Stimulated activated CD4-positive, alpha-beta T cell treated with anti-CD3 and anti-CD28 coated beads, TNF-alpha, amount 100 ng/mL, for 4 hours (primary cell): ENCODE measurements at places on chromosomes 5 and 9.

DNA sequence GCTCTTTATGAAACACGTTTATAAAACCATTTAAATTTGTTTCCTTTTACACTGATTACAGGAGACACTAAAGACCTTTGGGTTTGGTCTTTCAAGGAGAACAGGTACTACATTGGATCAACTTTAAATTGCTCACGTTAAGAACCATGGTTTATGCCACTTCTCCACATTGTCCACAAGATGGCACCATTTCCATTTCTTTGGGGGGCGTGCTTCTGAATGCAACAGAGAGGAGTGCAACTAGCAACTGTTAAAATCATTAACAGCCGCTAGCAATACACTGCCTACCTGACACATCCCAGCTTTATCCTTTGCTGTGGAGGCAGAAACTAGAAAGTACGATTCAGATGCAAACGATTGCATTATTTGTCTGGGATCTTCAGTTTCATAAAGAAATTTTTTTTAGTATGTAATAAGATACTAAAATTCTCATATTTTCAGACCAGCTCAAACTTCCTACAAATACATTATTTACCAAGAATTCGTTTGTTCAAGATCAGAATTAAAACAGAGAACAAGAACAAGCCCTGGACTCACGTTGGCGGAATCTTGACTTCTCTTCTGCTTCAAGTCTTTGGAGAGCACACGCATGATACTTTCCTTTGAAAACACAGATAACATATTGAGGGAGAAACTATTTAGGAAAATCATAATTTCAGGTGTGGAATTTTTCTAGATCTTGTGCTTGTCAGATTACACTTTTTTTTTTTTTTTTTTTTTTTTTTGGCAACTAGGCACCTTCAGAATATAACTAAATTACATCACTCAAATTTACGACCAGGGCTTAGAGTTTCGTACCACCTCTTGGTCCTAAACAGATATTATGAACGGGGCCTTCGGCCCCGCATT is 702 bp downstream of the CDC20B start:
- DNase-seq, result no peak

GRCh38 chr5:159071382-159071781 is 28.3 kb downstream of the EBF1 start:
- DNase-seq, result no peak

DNA sequence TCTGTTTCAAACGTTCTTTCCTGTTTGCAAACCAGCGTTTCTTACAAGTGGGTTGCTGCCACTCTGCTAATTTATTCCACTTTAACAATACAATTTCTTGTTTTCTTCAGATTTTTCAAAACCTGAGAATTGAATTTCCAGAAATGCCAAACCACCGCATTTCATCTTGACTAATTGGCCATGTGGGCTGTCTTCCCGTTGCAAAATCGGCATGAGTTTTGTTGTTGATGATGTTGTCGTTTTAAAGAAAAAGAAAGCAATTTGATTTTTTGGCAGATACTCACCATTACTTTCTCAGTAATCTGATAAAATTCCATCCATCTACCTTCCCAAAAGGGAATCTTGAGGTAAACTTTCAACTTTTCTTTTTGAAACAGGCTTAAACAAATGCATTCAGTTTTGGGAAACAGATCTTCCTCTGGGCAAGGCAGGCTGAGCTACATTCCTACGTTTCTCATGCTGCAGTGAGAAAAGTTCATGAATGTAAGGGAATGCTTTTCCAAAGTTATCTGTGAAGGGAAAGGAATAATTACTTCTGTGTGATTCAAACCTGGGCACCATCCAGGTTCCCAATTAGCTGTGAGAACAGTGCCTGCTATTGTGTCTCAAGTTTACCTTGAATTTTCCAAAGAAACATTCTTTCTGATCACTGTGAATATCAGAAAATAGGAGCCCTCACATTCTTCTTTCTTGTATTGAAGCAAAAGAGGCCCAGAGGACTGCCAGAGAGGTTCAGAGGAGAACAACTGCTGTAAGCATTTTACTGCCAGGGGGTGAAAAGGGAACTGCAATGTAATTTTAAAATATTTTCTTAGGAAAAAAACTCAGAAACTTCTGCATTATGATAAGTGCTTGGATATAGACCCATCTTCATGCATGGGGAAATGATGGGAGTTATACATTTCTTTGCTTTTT is 100.7 kb upstream of the TUT7 start:
- DNase-seq, result no peak

DNA sequence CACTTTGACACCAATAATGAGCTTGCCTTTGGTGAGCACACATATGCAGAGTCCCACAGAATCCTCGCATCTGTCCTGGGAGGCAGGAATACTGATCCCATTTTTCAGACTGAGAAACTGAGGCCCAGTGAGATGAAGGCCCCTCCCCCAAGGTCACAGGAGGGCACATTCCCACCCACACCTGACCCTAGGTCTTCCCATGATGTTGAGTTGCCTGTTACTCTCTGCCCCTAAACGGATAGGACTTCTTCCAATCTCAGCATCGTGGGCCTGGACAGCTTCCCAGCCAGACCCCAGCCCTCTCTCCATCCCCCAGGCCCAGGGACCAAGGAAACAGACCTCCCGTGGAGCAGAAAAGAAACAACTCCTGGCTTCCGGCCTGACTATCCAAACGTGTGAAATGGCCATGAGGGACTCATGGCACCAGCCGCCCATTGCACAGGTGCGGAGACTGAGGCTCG is 877 bp downstream of the SH3GLB2 start:
- DNase-seq, result no peak

DNA sequence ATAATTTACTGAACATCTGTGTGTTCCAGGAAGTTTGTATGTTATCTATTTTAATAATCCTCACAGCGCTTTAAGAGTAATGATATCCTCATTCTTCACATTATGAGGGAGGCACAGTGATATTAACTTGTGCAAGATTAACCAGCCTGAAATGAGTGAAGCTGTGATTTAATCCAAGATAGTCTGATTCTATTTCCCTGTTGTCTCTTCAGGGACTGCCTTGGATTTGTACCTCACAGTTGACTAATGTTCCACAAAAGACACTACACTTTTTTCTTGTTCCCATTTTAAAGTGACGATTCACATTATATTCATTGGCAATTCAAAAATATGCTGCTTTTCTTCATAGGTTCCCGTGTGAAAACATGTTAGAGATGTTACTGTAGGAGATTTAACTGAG is 125.3 kb upstream of the GNA14 start:
- DNase-seq, result no peak

- DNase-seq, result no peak
These were observed 301.9 kb downstream of the CTNND2 start for GRCh38 chr5:11602298-11602697.

- DNase-seq, result no peak
These were observed 8.5 kb downstream of the OSTF1 start for GRCh38 chr9:75096796-75097195.

GRCh38 chr5:64195981-64196380 is 30.3 kb downstream of the RNF180 start:
- no peak for DNase-seq

GRCh38 chr5:127907907-127908306 is 175.7 kb upstream of the SLC12A2 start:
- DNase-seq, result no peak

GRCh38 chr5:62168506-62169281 is 137.3 kb upstream of the KIF2A start:
- no peak for DNase-seq

DNA sequence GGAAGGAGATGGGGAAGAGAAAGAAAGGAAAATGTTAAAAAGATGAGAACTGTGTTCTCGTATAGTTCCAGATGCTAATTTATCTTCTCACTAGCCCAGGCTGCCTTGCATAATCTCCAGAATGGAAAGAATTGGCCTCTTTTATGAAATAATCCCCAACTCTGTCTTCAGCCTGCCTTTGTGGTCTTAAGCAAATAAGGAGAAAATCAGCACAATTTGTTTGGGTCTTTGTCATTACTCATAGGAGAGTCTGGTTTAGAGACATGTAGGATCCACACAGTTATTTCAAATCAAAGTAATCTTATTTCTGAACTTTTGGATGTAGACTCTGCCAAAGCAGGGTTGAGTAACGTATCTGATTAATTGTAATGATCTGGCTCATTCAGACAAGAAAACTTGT is 50.7 kb upstream of the CAMK4 start:
- no peak for DNase-seq

GRCh38 chr5:170903075-170903474 is 41.3 kb downstream of the RANBP17 start:
- no peak for DNase-seq

- no peak for DNase-seq
These were observed 253.0 kb downstream of the ICE1 start for GRCh38 chr5:5675511-5675910.

- no peak for DNase-seq
These were observed 16.4 kb upstream of the LPCAT1 start for GRCh38 chr5:1540166-1540565.

GRCh38 chr9:128916204-128916603 is 4.6 kb upstream of the PHYHD1 start:
- DNase-seq, result no peak

- no peak for DNase-seq
These were observed 19.6 kb upstream of the GLRX start for GRCh38 chr5:95841914-95842812.

GRCh38 chr9:82295181-82295580 is 306.6 kb downstream of the SPATA31D1 start:
- no peak for DNase-seq
